ENCODE measurements at places on chromosomes 13 and 19. TPM values are rescaled to one million over a fixed set of nuclear protein-coding genes. Genes with fewer than 3 reads are reported as not detected.
A peak's percentile ranks its signal among the peaks of the same experiment; 100 is the strongest.

Gene CLEC4M
- total RNA-seq: not detected

Gene ADGRE3
- not detected for total RNA-seq

DNA sequence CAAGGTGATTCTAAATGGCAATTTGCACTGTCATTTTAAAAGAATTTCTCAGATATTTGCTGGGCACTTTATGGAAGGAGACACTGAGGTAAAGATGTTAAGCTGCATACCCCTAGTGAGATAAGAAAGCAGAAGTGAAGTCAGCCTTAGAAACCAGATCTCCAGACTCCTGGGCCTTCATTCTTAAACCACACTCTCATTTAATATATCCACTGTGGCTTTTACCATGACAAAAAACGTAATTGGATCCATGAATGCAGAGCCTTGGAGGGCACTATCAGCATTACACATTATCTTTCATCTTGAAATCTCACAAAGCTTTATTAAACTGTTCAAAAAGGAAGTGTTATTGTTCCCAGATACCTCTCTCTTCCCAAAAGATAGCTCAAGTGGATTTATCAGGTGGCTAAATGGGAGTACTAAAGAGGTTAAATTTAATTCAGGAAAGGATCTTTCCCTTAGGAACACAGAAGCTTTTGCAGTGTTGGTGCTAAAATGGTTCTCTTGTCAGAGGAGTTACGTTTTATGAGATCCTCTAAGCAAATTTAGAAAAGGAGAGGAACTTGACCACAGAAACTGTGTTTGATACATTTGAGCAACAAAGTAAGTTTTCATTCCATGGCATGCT, 1060.4 kb downstream of the EFNB2 start:
- no peak for DNase-seq

- no peak for DNase-seq
These were observed 117.0 kb upstream of the SOX21 start for GRCh38 chr13:94829185-94829836.

Gene LRP3
- total RNA-seq: 68.8 TPM

Gene PSG1
- total RNA-seq: not detected

DNA sequence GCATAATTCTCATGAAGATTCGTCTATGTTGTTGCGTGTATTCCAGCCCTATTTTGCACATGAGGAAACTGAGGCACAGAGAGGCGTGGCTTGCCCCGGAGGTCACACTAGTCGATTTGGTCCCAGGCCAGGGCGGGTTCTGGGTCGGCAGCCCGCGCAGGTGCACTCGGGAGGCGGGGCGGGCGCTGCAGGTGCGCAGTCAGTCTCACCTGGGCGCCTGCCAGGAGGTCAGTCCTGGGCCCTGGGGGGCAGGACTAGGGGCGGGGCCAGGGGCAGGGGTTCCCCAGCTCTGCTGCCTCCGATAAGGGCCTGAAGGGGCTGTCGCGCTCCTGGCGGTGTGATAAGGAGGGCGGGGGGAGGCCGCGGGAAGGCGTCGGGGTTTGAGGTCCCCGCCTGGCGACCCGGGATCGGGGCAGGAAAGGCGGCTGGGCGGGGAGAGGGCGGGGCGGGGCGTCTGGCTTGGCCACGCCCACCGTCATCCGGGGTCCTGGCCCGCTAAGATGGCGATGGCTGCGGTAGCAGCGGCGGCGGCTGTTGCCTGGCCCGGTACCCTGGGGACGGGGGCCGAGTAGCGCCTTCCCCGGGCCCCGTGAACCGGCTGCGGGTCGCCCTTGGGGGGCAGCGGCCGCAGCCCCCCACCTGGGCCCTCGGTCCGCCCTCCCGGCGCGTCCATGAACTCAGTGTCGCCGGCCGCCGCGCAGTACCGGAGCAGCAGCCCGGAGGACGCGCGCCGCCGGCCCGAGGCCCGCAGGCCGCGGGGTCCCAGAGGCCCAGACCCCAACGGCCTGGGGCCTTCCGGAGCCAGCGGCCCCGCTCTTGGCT, at the start of gene ATG4D:
Gene ATG4D, plus strand, starts transcription at position 485 of the 822 bp plus-strand sequence. Its CDS starts 187 bp downstream, at position 672.
- DNase-seq: peak; percentile 82

DNA sequence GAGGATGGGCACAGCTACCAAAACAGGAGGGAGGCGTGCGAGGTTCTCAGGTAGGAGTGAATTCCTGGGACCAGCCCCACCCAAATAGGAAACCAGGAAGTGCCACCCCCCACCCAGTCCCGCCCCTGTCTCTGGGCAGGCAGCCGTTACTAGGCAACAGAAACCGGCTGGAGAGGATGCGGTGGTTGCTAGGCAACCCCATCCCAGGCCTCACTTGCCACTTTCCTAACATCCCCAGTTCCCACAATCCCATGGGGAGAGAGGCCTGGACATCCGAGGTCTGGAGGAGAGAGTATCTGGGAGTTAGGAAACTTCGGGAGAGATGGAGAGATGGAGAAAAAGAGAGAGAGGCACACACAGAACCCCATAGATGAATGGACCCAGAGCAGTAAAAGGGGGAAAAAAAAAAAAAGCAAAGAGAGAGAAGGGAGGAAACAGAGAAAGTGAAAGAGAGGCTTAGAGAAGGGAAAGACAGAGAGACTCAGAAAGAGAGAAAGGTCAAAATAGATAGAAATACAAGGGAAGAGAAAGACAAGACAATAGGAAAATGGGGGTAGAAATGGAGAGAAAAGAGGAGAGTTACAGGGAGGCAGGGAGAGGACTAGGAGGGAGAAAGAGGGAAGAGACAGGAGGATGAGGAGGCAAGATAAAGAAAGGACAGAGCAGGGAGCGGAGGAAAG, 3.8 kb downstream of the GRIK5 start:
- DNase-seq: peak; percentile 43

Gene PTGER1
- total RNA-seq: not detected

DNA sequence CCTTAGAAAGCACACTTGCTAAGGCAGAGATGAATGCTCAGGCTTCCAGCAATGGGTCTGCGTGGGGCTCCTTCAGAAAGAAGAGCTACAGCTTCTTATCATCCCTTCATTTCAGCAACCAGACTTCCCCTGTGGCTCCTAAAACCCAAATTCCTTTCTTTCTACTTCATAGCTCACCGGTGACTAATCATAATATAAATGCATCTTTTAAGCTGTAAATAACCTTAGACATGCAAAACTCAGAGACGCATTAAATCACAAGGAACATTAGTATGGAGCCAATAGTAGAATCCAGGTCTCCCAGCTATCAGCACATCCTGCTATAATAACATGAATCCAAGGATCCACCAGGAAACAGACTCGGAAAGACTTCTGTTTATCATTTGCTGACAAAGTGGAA, 375.6 kb downstream of the COG6 start:
- DNase-seq: peak; percentile 8

- DNase-seq: peak; percentile 79
These were observed 15.4 kb downstream of the CERS4 start for GRCh38 chr19:8224394-8225145.

GRCh38 chr19:45613926-45614725, 12.1 kb upstream of the GPR4 start:
- peak; percentile 77 for DNase-seq

Gene ZFP82
- 3.4 TPM for total RNA-seq

Gene LGALS14
- not detected for total RNA-seq

- no peak for DNase-seq
These were observed 5.0 kb upstream of the PDS5B start for GRCh38 chr13:32581177-32581786.

Gene UBAC2
- 80.9 TPM for total RNA-seq

GRCh38 chr13:91242652-91243051, 104.8 kb upstream of the MIR17HG start:
- DNase-seq: no peak

Gene MBD3L5
- not detected for total RNA-seq

Measured in MG63 (cell line).